Foreskin fibroblast (primary cell): ENCODE measurements at places on chromosomes 5 and 9.

GRCh38 chr5:34660444-34660843 lies 4.3 kb downstream of the RAI14 start:
- peak; percentile 44 for DNase-seq

DNA sequence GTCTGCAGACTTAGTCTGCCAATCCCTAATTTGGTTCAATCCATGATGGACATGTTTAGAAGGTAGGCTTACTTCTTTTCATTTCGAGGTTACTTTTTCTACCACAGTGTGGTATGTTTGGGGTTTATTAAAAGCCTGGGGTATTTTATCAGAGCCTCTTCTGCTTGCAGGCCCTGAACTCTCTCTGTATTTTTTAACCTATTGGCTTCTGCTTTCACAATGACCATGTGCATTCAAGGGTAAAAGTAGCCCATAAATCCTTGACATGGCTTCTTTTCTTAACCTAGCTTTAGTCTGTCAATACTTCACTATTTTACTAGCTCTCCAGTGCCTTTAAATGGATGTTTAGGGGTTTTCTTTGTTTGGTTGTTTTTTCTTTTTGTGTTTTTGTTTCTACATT lies 286.6 kb downstream of the FER start:
- DNase-seq, result no peak

- peak; percentile 33 for DNase-seq
These were observed 613.6 kb upstream of the KLF4 start for GRCh38 chr9:108103046-108103693.

DNA sequence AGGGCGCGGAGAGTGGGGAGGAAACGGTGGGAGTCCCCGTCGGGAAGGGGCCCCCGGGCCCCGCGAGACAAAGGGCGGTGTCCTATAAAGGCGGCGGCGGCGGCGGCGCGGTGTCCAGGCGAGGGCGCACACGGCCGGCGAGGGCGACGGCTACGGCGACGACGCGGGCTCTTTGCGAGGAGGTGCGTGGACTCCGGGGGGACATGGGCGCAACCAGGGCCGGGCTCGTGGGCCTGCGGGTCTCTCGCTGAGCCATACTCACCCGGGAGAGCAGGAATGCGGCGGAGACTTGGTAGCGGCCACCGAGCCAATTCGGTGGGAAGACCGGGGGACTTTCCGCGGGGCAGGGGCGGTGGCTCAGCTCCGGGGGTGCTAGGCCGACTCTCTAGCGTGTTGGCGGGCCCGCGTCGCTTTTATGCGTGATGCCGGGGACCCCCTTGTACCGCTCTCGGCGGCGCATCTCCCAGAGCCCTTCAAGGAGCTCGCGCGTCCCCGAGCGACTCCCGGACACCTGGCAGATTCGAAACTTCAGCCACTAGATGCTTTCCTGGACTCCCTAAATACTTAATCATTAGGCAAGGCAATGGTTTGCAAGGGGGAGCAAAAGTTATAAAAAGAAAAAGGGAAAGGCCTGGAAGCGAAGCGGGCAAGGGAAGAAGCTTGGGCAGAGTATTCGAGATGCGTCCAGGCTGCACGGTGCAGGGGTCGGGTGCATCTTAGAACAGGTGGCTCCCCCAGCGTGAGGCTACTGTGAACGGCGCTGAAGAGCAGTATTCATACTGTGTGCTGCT lies 5.9 kb upstream of the TAL2 start:
- peak; percentile 43 for DNase-seq

- DNase-seq, result no peak
These were observed 861 bp downstream of the UBQLN1 start for GRCh38 chr9:83706676-83707517.

DNA sequence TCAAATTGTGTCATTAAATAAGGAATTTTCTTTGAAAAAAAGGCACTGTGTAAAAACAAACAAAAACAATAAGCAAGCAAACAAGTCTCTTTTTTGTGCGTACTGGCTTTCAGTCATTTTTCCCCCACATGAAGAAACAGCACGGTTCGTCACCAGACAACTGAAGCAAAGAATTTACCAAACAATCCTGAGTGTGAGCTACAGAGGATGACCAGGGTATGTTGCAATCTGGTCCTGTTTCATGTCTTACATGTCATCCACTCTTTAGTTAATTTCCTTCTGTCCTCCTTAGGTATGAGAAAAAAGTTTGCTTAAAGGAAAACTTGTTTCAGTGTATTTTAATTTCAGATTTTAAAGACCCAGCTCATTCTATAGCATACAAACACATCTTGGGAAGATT lies 1080.7 kb upstream of the NUDT12 start:
- DNase-seq, result no peak

DNA sequence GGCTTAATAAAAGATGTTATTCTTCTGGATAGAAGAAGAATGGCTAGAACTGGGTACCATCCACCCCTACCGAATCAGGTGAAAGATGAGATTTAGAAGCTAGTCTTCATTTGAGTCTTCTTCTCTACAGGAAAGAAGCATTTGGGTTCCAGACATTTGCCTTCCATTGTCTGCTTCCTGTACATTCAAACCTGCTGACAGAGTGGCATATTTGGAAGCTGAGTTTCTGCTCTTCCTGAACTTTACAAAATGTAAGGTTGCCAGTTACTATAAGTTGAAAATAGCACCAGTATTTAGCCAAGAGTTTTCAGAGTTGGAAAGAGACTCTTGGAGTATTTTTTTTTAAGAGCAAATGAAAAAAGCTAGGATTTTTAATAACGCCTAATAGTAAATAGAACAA lies 525.4 kb upstream of the TLE4 start:
- DNase-seq, result peak; percentile 21

GRCh38 chr5:92494508-92494907 lies 1086.5 kb downstream of the NR2F1-AS1 start:
- DNase-seq, result no peak

DNA sequence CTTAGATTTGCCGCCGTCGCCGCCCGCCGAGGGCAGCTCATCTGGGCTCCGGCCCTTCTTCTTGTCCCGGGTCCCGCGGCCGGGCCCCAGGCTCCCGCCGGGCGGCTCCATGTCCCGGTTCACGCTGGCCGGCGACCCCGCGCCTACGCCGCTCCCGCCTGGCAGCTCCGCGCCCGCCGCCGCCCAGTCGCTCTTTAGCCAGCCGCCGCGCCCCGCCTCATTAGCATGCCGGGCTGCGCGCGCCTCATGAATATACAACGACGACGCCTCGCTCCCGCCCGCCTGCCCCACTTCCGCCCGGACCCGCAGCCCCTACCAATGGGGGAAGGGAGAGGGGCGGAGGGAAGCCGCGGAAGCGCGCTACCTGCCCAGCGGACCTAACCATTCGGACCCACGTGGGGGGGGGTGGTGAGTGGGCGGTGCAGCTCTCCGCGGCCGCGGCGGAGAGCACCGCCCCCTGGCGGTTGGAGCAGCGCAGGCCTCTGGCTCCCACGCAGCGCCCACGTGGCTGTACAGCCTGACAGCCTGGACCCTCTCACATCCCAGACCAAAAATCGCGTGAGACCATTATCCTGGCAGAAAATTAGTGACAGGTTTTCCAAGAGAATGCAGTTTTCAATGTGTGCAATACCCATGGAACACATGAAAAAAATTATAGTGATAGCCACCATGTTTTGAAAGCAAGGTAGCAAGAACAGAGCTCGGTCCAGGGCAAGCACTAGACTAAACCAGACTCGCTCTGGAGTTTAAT lies at the start of gene DIAPH1:
Gene DIAPH1 (minus strand): TSS at position 197 of the 751 bp plus-strand sequence. CDS start 86 bp downstream, at position 111.
- DNase-seq, result peak; percentile 99

- peak; percentile 3 for DNase-seq
These were observed 247.4 kb upstream of the RASA1 start for GRCh38 chr5:87020099-87020934.

DNA sequence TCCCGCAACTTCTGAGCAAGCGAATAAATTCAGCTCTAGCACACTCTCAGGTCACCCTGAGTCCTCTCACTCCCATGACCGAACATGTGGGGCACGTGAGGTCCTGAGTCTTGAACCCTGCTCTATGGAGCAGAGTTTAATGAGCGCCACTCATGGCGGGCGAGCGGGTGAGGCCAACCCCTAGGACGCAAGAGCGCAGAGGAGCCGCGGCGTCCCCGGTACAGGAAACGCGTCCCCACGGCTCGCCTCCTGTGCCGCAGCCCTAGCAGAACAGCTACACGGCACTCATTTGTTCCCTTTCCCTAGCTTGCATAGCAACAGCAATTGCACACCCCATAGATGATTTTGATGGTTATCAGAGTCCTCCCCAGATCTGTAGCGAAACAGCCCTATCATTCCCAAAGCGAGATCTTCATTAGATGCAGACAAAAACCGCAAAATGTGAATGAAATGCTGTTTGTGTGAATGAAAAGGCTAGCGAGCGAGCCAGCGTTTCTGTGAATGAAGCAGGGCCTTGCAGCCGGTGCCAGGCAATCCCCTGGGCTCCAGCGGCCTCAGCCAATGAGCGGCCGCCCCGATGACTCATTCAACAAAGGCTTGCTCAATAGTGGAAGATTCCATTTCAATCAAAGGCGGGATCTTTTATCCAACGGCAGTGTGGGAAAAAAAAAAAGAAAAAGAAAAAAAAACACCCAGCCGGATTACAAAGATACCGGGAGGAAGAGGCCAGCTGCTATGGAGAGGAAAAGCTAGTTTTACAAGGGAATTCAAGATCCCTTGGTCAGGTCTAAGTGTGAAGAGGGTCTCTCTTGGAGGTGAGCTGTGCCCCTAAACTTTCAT lies 1.5 kb upstream of the SHC3 start:
- peak; percentile 97 for DNase-seq

- no peak for DNase-seq
These were observed 150.3 kb upstream of the SPRY4 start for GRCh38 chr5:142475102-142475513.

GRCh38 chr9:127751269-127752054 lies 16.4 kb upstream of the TOR2A start:
- DNase-seq, result no peak

- no peak for DNase-seq
These were observed 21.3 kb upstream of the AOPEP start for GRCh38 chr9:94705162-94705702.

- DNase-seq, result no peak
These were observed at the start of gene KCNMB1 for GRCh38 chr5:170388818-170389549. TSS of gene KCNMB1 (minus strand) at chr5:170389367. CDS start at chr5:170385447, 3,920 bp downstream.

GRCh38 chr5:76169146-76169905 lies 86.1 kb downstream of the SV2C start:
- no peak for DNase-seq

- DNase-seq, result no peak
These were observed 19.0 kb upstream of the TCOF1 start for GRCh38 chr5:150338546-150338945.

- peak; percentile 98 for DNase-seq
These were observed 65.2 kb downstream of the ZNF366 start for GRCh38 chr5:72441862-72442540.

DNA sequence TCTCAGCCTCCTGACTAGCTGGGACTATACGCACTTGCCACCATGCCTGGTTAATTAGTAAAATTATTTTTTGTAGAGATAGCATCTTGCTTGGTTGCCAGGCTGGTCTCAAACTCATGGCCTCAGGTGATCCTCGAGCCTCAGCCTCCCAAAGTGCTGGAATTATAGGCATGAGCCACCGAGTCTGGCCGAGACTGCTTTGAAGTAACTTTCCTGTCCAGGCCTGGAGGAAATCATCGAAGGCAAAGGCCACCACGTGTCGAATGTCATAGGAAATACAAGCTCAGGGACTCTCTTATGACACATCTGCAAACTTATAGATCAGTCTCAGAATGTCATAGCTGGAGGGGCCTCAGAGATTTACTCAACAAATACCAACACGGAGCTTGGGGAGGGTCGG lies 25.1 kb downstream of the RAPGEF1 start:
- no peak for DNase-seq

GRCh38 chr5:109718632-109719031 lies 28.9 kb downstream of the MAN2A1 start:
- DNase-seq, result no peak

DNA sequence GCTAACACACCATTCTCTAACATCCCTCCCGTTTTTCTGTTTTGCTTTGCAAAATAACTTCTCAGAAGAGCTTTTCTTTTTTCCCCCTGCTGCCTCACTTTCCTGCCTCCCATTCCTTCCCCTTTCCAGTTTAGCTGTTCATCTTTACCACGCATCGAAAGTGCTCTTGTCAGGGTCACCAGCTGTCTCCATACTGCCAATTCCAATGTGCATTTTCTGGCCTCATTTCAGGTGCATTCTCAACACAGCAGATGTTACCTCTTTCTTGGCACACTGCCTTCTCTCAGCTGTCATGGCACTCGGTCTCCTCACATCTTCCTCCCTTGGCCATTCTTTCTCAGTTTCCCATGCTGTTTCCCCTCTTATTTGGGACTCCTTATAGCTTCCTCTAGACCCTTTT lies 9.5 kb downstream of the ARSK start:
- DNase-seq, result no peak

- no peak for DNase-seq
These were observed 440.5 kb upstream of the ZNF608 start for GRCh38 chr5:125186911-125187375.

DNA sequence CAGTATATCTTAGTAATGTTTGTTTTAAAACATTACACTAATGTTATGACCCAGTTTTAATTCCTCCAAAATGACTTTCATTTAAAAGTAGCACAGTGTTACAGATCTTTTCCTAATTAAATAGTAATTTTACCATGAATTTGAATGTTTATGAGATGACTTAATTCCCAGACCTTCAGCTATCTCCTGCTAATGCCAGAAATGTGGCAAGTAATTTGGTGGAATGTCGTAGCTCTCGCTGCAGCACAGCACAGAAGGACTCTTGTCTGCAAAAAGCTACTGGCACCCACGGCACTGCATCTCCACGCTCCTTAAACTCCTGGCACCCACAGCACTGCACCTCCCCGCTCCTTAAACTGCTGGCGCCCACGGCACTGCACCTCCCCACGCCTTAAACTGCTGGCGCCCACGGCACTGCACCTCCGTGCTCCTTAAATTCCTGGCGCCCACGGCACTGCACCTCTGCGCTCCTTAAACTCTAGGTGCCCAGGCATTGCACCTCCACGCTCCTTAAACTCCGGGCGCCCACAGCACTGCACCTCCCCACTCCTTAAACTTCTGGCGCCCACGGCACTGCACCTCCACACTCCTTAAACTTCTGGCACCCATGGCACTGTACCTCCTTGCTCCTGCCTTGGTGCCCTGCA lies 163.1 kb downstream of the CDK5RAP2 start:
- DNase-seq, result no peak

GRCh38 chr5:157266286-157267007 lies 524 bp downstream of the CYFIP2 start:
- DNase-seq, result no peak

DNA sequence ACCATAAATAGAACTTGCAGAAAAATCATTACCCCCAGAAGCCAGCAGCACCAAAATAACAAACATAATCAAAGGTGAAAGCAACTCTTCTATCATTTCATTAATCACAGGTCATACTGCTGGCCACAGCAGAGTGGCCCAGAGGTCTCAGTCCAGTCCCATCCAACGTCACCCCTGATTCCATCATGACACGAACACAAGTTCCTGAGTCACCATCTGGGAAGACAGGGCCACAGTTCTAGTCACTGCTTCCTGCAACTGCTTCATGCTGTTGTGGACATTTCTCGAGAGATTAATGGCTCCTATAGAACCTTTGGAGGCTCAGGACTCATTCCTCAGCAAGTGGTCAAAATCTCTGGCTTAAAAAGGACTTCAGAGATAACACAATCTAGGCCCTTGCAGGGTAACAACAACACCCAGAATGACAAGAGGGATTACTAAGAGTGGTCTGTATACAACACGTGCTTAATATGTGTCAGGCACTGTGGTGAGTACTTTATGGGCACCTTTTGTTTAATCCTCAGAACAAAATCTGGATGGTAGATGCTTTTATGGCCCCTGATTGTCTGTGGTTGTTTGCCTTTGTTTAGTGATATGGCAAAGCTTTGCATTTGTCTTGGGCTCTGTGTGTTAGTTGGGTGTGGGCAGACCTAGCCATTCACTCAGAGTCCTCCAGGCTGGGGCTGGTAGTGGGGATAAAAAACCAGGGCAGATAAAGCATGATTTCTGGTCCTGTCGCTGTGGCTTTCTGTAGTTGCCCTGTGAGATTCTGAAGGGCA lies 184.3 kb downstream of the DAB2IP start:
- DNase-seq, result no peak

GRCh38 chr9:89972535-89972934 lies 367.7 kb downstream of the GADD45G start:
- no peak for DNase-seq
